Progenitor cell of endocrine pancreas (in vitro differentiated cells): ENCODE measurements at places on chromosomes 6 and 20. TPM values are rescaled to one million over a fixed set of nuclear protein-coding genes. Genes with fewer than 3 reads are reported as not detected.

The ROS1 gene
- 0.14 and 0.22 TPM in 2 replicates for total RNA-seq

The LAMP5 gene
- not detected in 2 replicates for total RNA-seq

The SNAP25 gene
- 7.7 and 8.2 TPM in 2 replicates for total RNA-seq

- H3K4me1 ChIP-seq: no peaks in the 10 kb centered on the region
- H3K4me3 ChIP-seq: no peak overlapping the region
- H3K36me3 ChIP-seq: peaks cover 25% of the 10 kb centered on the region
- peaks cover 4% of the 10 kb centered on the region for H3K27me3 ChIP-seq
Measured at GRCh38 chr6:44303842-44304241, 9.3 kb downstream of the AARS2 start.

The IL17F gene
- not detected in 2 replicates for total RNA-seq

- H3K36me3 ChIP-seq: peaks cover 23% of the 10 kb centered on the region
- H3K27me3 ChIP-seq: peaks cover 59% of the 10 kb centered on the region
- H3K4me3 ChIP-seq: peak overlapping the region; percentile 7
Measured at GRCh38 chr20:21391185-21391971, 5.9 kb downstream of the NKX2-4 start.

The NCOA5 gene
- total RNA-seq: 52.5 and 58.7 TPM in 2 replicates

DNA sequence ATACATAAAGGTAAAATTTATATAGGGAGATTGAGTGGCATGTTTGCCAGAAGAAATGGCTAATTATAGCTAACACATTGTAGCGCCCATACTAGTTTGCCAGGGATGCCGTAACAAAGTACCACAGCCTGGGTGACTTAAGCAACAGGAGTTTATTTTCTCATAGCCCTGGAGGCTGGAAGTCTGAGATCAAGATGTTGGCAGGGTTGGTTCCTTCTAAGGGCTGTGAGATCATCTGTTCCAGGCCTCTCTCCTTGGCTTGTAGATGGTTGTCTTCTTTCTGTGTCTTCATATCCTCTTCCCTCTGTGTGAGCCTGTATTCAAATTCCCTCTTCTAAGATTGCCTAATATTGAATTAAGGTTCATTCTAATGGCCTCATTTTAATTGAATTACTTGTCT lies 417.5 kb upstream of the OPRM1 start:
- H3K36me3 ChIP-seq: no peaks in the 10 kb centered on the region
- no peak overlapping the region for H3K27ac ChIP-seq
- peaks cover 33% of the 10 kb centered on the region for H3K4me1 ChIP-seq
- H3K27me3 ChIP-seq: no peaks in the 10 kb centered on the region
- H3K4me3 ChIP-seq: no peak overlapping the region

DNA sequence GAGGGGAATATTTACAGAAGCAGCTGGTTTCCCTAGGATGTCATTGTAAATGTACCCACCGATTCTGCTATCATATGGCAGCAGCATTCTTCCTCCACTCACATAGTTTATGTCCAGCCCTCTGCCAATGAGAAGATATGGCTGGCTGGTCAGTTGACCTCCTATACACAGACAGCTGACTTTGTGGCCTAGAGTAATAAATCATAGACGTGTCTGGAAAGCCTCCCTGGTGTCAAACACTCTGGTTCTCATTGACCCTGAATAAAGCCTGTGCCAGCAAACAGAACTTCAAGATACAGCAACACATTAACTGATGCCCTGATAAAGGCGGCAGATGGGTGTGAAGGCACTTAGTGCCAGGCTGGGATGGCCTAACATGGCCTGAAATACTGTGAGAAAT lies 52.6 kb downstream of the GPR63 start:
- no peaks in the 10 kb centered on the region for H3K27me3 ChIP-seq
- peaks cover 12% of the 10 kb centered on the region for H3K4me1 ChIP-seq
- no peak overlapping the region for H3K4me3 ChIP-seq
- DNase-seq: no peak
- H3K27ac ChIP-seq: no peak overlapping the region
- H3K36me3 ChIP-seq: no peaks in the 10 kb centered on the region
